Activated naive CD8-positive, alpha-beta T cell treated with anti-CD3 and anti-CD28 coated beads for 36 hours (primary cell): ENCODE measurements at places on chromosomes 7 and 10.

GRCh38 chr10:14757394-14757793 is 17.3 kb downstream of the FAM107B start:
- DNase-seq = no peak
- no peak overlapping the region for H3K27ac ChIP-seq
- H3K36me3 ChIP-seq = no peaks in the 10 kb centered on the region
- peaks cover 6% of the 10 kb centered on the region for H3K4me1 ChIP-seq
- H3K27me3 ChIP-seq = no peaks in the 10 kb centered on the region

DNA sequence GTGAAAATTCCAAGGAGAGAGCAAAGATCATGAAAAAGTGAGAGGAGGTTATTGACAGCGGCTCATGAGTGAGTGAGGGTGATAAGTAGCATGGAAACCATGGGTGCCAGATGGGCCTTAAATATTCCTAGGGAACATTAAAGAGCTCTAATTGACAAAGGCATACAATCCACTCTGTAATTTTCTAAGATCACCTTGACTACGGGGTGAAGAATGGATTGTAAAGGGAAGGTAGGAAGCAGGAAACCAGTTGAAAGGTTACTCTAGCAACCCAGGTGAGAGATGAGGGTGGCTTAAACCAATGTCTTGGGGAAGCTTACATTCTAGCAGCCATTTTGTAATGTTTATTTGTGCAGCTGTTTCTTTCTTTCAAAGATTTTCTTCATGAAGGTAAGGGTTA is 75.7 kb downstream of the RSU1 start:
- H3K27ac ChIP-seq = no peak overlapping the region
- DNase-seq = no peak
- no peaks in the 10 kb centered on the region for H3K27me3 ChIP-seq

DNA sequence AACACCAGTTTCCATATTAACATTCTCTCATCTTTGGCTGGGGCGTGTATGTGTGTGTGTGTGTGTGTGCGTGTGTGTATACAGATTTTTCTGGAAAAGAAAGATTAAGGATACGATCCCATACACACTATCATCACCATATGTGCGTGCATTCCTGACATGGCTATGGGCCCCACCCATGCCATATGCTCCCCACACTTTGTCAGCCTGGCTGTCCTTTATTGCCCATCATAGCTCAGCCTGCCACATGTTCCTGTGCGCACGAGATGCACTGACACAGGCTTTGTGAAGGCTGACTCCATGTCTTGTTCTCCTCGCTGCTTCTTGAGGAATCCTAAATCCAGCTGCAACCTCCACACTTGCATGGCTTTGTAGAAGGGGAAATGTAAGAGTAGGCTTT is 984.1 kb downstream of the LRMDA start:
- no peaks in the 10 kb centered on the region for H3K27me3 ChIP-seq
- H3K4me1 ChIP-seq = no peaks in the 10 kb centered on the region
- H3K27ac ChIP-seq = no peak overlapping the region
- no peak overlapping the region for H3K4me3 ChIP-seq
- DNase-seq = no peak

DNA sequence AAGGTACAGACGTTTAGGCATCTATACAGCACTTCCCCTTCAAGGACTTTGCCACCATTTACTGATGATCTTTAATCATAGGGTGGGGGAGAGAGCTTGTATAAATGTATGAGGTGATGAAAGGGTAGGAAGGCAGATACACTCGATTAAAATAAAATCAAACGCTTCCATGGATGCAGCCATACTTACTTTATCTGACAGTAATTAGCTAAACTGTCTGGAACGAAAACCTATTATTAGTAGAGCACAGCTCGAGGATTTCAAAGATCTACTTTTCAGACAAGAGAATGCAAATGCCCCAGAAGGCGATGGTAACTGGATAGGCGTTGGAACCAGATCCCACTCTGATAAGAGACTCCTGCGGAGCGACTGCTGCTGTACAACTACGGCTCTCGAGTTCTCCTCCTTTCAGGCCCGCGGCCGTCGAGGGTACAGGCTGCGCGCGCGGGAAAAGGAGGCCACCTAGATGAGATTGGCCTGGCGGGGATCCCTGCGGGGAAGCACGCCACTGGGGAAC is 3.1 kb upstream of the NKX2-3 start:
- H3K27ac ChIP-seq = no peak overlapping the region
- no peak for DNase-seq
- peaks cover 2% of the 10 kb centered on the region for H3K36me3 ChIP-seq

GRCh38 chr7:145884716-145885514 is 231.7 kb upstream of the CNTNAP2 start:
- no peak overlapping the region for H3K27ac ChIP-seq
- no peaks in the 10 kb centered on the region for H3K4me1 ChIP-seq
- H3K4me3 ChIP-seq = no peak overlapping the region
- H3K27me3 ChIP-seq = no peaks in the 10 kb centered on the region

DNA sequence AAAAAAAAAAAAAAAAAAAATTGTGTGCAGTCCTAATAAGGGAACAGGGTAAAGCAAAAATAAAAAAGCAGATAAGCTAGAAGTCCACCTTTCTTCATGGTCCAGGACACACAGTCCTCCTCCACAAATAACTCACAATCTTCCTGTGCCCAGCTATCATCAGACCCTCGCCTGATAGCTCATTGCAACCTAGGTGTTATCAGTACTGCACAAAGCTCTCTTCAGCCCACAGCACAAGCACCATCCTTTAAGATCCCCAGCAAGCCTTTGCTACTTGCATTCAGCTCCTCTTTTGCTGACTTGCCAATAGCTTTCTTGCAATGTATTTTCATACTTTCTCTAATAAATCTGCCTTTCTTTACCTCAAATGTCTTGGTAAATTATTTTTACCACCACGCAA is 5.0 kb downstream of the NDUFA5 start:
- H3K27ac ChIP-seq = no peak overlapping the region
- H3K4me1 ChIP-seq = peaks cover 29% of the 10 kb centered on the region
- peaks cover 38% of the 10 kb centered on the region for H3K36me3 ChIP-seq
- H3K27me3 ChIP-seq = no peaks in the 10 kb centered on the region
- DNase-seq = no peak

DNA sequence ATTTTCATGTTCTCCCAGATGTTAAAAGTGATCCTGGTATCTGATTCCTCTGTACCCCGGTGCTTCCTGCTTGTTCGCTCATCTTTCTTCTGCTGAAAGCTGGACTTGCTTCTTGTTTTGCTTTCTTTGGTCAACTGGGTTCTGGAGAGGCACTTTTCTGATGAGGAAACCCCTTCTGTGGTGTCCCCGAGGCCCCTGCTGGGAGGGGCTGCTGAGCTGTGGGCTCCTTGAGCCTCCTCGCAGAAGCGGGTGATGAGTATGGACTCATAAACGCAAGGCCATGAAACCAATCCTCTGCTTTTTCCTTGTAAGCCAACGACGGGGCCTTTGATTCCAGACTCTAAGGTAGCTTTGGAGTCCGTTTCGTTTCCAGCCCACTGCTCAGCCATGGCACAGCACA is 7.8 kb downstream of the WIPI2 start:
- H3K4me1 ChIP-seq = peaks cover 6% of the 10 kb centered on the region
- H3K36me3 ChIP-seq = peaks cover 7% of the 10 kb centered on the region
- no peak overlapping the region for H3K27ac ChIP-seq
- no peak for DNase-seq

DNA sequence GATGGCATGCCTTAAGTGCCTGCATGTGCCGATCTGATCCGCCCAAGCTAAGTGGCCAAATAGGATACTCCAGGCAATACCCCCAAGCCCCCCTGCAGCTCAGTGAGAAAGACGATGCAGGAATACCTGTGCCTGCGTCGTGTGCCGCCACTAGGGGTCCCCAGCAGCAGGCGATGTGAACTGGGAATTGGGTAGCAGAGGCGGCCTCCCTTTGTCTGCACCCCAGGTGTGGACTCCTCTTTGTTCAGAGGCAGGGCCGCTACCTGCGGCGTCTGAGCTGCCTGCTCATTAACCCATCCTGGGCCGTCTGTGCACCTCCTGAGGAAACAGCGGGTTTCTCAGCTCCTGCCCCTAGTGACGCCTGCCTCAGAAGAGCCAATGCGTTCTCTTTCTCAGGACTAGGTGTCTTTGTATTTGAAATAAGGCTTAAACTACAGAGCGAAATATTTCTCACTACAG is 4.8 kb upstream of the CHN2 start:
- no peaks in the 10 kb centered on the region for H3K36me3 ChIP-seq
- H3K4me1 ChIP-seq = peaks cover 2% of the 10 kb centered on the region
- no peak overlapping the region for H3K4me3 ChIP-seq
- no peak overlapping the region for H3K27ac ChIP-seq

DNA sequence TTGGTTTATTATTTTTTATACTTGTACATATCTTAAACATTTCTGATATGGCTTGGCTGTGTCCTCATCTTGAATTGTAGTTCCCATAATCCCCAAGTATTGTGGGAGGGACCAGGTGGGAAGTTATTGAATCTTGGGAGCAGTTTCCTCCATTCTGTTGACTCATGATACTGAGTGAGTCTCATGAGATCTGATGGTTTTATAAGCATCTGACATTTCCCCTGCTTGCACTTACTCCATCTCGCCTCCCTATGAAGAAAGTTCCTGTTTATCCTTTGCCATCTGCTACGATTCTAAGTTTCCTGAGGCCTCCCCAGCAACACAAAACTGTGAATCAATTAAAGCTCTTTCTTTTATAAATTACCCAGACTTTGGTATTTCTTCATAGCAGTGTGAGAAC is 207.7 kb downstream of the TPK1 start:
- no peak for DNase-seq
- no peaks in the 10 kb centered on the region for H3K27me3 ChIP-seq
- H3K36me3 ChIP-seq = peaks cover 14% of the 10 kb centered on the region
- no peaks in the 10 kb centered on the region for H3K4me1 ChIP-seq

DNA sequence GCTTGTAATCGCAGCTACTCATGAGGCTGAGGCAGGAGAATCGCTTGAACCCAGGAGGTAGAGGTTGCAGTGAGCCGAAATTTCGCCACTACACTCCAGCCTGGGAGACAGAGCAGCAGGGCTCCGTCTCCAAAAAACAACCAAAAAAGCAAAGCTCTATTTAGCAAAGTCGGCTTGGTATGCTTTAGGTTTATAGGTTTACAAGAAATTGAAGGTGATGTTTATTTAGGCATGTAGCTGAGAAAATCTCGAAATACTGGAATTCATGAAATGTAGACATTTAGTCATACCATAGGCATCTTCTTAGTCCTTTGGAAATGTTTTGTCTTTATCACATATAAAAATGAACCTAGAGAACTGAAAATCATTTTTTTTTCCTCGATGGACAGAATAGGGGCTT is 453.8 kb upstream of the ANKRD30A start:
- H3K27ac ChIP-seq = no peak overlapping the region
- H3K4me1 ChIP-seq = no peaks in the 10 kb centered on the region
- no peaks in the 10 kb centered on the region for H3K27me3 ChIP-seq
- DNase-seq = no peak
- no peaks in the 10 kb centered on the region for H3K36me3 ChIP-seq
- no peak overlapping the region for H3K4me3 ChIP-seq

DNA sequence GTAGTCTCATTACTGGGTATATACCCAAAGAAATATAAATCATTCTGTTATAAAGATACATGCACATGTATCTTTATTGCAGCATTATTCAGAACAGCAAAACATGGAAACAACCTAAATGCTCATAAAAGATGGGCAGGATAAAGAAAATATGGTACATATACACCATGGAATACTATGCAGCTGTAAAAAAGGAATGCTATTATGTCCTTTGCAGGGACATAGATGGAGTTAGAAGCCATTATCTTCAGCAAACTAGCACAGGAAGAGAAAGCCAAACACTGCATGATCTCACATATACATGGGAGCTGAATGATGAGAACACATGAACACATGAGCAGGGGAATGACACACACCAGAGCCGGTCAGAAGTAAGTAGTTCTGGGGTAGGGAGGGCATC is 297.4 kb upstream of the GLI3 start:
- H3K4me1 ChIP-seq = no peaks in the 10 kb centered on the region
- no peaks in the 10 kb centered on the region for H3K36me3 ChIP-seq
- no peak overlapping the region for H3K27ac ChIP-seq
- DNase-seq = no peak

DNA sequence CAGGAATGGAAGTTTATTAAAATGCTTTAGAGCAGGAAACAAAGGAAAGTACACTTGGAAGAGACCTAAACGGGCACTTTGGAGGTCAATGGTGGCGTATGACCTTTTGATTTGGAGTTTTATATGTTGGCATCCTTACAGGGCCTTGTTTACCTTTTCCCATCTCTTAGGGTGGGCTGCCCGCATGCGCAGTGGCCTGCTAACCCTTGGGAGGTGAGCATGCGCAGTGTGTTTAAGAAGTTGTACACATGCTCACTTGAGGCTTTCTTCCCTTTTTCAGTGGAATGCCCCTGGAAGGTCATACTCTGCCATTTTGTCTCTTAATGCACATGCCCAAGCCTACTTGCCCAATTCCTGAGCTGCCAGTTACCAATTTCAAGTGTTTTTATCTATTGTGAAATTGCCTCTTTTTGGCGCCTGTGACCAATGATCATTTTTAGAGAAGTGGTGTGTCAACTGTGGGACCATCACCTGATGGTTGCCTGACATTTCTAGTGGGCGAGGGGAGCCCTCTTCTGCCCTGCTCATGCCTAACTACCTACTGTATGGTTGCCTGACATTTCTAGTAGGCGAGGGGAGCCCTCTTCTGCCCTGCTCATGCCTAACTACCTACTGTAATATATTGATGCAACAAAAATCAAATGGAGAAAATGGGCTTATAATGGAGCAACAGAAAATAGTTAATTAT is 138.0 kb downstream of the PPP1R9A start:
- DNase-seq = no peak
- H3K4me1 ChIP-seq = no peaks in the 10 kb centered on the region
- no peaks in the 10 kb centered on the region for H3K27me3 ChIP-seq
- H3K4me3 ChIP-seq = no peak overlapping the region

DNA sequence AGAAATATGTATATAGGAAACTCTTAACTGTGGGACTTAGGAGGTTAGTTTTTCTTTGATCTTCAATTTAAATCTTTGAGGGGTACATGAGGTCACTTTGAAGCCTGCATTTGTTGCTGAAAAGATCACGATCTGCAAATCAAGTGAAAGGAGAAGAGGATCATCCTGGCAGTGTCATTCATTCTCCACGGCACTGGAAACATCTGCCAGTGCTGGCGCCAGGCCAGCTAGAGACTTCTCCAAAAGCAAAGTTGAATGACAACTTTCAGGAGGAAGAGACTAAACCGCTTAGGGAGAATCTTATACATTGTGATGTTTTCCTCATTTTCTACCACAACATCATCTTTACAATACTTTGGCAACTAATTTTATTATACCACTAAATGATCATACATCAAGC is 42.5 kb downstream of the MRC1 start:
- no peak overlapping the region for H3K4me3 ChIP-seq
- DNase-seq = no peak
- no peak overlapping the region for H3K27ac ChIP-seq
- H3K36me3 ChIP-seq = no peaks in the 10 kb centered on the region

DNA sequence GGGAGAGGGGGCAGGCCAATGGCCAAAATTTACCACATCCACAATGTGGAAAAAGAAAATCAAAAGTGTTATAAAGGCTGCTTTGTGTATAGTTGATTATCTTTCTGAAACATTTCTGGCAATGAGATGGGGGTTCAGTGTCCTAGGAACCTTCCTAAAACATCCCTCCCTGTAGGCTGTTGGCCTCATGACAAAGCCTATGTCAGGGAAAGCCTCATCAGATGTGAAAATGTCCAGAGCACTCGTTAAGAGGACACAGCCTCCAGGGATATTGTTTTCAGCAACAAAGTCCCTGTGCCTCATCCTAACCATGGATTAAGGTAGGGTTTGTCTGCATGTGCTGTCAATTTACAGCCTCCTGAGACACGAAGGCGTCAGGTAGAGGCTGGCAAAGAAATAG is 17.0 kb downstream of the SUN3 start:
- no peak overlapping the region for H3K4me3 ChIP-seq
- peaks cover 3% of the 10 kb centered on the region for H3K27me3 ChIP-seq
- H3K4me1 ChIP-seq = peaks cover 2% of the 10 kb centered on the region
